ENCODE measurements at places on chromosomes 4 and X.

GRCh38 chrX:78650906-78651437 is 8.2 kb downstream of the RTL3 start:
- DNase-seq = no peak

DNA sequence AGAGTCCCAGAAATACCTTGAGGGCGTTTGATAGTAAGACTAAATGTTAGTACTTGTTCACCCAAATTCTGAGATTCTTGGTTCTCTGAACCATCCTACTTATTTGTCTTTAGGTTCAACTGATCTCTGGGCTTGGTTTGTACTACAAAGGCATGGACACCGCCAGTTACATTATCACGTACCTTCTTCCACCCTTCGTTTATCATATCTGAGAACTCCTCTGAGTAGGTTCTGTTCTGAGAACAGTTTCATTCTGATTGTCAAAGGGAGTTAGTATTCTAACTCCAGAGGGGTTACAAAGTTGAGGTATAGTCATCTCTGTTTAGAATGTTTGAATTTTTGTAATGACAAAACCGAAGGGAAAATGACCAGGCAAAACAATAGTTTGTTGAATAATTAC is 19.3 kb downstream of the ZFX start:
- no peak for DNase-seq

- DNase-seq = no peak
Observed at GRCh38 chr4:112852601-112853000, 196.9 kb upstream of the ANK2 start.

- DNase-seq = no peak
Observed at GRCh38 chrX:19840899-19841648, 46.3 kb downstream of the SH3KBP1 start.

GRCh38 chr4:104942990-104943743 is 203.5 kb upstream of the TET2 start:
- no peak for DNase-seq

DNA sequence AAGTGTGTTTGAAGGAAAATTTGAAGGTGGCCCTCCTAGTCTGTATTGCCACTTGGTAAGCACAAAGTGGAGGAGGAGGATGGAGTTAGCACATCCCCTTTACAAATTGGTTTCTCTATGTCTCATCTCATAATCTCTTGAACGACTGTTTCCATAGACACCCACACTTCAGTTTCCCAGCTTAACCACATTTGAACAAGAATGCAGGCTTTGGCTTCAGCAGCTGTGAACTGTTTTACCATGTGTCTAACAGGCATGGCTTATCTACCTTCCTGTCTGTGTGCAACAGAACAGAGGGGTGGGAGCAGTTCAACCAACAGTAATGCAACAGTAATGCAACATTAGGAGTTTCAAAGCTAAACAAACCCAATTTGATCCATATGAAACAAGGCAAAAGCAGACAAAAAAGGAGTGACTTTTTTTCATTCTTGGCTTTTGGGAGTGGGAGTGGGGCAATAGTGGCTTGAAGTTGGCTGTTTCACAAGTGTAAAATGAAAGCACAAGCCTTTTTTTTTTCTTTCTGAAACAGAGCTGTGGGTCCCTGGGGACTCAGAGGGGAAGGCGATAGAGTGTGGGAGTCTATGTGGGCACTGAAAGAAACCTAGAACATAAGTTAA is 108.0 kb downstream of the ITM2A start:
- no peak for DNase-seq

- no peak for DNase-seq
Observed at GRCh38 chr4:153579872-153580271, 104.2 kb upstream of the TLR2 start.

- DNase-seq = no peak
Observed at GRCh38 chr4:8032381-8032780, 92.7 kb upstream of the AFAP1 start.

GRCh38 chr4:82217986-82218715 is 155.6 kb downstream of the HNRNPD start:
- no peak for DNase-seq

DNA sequence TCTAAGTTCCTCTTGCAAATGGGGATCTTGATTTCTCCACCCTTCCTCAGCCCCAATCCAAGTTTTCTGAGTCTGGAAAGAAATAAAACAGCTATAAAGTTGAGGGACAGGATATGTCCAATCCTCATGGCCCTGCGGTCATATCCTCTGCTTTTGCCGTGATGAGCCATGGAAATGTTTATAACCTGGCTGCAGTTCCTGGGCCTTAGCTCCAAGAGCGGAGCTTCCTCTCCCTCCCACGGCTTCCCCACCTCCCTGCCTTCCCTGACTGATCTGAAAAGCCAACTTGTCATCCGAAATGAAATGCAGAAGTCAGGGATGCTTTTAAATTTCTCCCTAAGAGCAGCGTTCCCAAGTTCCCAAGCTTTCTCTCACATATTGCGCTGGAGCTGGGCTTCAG is 221.5 kb upstream of the SFRP2 start:
- no peak for DNase-seq

DNA sequence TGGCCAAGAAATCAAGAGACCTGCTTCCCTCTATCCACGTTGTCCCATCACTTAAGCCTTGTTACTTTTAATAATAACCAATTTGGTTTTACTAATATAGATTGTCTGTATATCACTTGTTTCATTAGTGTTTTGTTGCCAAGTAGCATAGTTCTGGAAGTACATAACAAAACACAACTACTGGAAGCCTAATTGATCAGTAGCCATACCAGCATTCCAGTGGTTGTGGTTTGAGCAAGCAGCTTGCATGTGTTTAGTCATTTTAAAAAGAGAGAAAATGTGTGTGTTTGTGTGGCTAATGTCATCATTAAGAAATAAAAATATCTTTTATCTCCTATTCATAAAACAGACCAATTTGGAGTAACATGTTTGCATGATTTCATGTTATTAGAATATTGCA is 70.8 kb downstream of the PTPN13 start:
- no peak for DNase-seq

DNA sequence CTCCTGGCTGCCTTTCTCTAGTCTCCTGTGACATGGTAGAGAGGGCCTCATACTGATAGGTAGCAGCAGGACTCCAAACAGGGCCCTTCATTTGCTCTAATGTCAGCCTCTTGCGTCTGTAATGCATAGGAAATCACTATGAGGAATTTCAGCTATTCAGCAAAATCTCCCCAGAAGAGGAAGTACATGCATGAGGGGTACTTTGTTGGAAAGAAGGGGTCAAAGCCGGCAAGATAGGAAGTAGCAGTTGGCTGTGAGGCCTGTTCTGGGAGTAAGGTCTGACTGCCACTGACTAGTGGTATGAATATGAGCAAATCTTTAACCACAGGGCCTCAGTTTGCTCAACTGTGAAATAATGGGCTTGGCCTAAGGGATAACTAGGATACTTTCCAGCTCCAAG is 283.2 kb downstream of the ARHGAP10 start:
- no peak for DNase-seq

GRCh38 chrX:19887911-19888879 is 795 bp upstream of the SH3KBP1 start:
- peak; percentile 67 for DNase-seq

GRCh38 chrX:31323658-31324057 is 251.8 kb upstream of the FTHL17 start:
- DNase-seq = no peak

GRCh38 chrX:38636949-38637819 is 75.8 kb downstream of the TSPAN7 start:
- no peak for DNase-seq

DNA sequence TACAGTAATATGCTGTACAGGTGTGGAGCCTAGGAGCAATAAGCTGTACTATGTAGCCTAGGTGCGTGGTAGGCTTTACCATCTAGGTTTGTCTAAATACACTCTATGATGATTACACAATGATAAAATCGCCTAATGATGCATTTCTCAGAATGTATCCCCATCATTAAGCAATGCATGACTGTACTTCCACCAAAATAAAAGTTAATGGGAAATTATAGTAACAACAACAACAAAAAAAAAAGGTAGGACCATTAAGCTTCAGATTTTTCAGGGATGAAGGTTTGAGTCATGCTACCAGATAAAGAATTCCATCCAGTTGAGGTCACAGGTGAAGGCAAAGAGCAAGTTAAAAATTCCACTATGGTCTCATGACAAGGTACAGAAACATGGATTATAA is 68.2 kb downstream of the MAGEA10 start:
- no peak for DNase-seq

DNA sequence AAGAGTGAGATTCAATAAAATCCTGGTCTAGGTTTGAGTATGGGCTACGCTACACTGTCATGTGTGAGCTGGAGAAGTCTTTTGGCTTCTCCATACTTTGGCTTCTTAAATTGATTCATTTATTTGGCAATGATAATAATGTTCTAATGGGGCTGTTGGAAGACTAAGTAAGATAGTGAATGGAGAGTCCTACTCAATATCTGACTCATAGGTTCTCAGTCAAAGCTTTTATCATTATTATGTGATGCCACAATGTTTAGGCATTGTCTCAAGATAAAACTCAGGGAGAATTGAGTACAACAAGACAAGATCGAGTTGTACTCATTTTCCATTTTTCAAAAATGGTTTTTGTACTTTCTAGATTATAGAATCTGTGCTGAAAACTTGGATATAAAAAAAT is 92.5 kb upstream of the VEGFC start:
- DNase-seq = no peak

GRCh38 chr4:110400086-110400485 is 75.9 kb upstream of the ENPEP start:
- DNase-seq = no peak

- DNase-seq = no peak
Observed at GRCh38 chr4:128916832-128917231, 107.3 kb downstream of the JADE1 start.

- no peak for DNase-seq
Observed at GRCh38 chrX:56233100-56233499, 944 bp downstream of the KLF8 start.

- no peak for DNase-seq
Observed at GRCh38 chr4:100348473-100348872, 158.2 kb upstream of the DDIT4L start.

- no peak for DNase-seq
Observed at GRCh38 chr4:158229768-158230167, 19.5 kb downstream of the TMEM144 start.

DNA sequence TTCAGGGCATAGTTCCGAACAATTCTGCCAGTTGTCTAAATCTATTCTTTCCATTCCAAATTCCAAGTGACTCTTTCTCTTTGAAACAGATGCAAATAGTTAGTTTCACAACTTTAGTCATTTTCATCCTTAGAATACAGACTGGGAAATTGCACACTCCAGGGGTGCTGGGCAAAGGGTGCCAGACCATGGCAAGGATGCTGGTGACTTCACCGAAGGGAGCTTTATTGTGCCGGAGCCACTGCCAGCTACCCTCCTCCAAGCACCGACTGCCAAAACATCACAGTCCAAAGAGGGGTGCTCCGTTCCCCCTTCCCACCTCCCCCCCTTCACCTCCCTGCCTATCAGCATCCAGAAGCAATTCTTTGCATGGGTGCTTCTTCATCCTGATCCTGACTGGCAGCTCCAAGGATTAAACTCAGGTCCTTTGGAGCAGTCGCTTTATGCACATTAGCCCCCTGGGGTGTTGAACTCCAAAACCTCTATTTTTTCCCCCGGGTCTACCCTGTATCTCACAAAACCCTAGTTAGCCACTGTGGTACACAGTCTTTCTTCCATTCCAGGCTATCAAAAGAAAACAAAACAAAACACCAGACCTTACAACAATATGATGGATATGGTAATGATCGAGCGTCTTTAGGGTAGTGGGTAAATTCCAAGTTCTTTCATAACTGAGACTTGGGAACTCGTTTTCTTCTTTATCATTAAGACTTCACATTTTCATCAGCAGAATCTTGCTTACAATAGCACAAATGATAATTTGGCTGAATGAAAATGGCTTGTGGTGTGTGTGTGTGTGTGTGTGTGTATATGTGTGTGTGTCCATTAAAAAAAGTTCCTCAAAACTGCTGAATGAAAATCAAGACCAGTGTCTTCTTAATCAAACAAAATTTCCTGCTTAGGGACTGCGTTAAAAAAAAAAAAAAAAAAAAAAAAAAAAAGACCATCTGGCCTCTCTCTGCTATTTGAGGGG is 28.7 kb downstream of the MID1 start:
- DNase-seq = no peak

- no peak for DNase-seq
Observed at GRCh38 chr4:8859550-8860095, 12.0 kb downstream of the HMX1 start.

Measured in left lobe of liver (tissue), 2 donors.